ENCODE measurements at places on chromosomes 3 and 15.

DNA sequence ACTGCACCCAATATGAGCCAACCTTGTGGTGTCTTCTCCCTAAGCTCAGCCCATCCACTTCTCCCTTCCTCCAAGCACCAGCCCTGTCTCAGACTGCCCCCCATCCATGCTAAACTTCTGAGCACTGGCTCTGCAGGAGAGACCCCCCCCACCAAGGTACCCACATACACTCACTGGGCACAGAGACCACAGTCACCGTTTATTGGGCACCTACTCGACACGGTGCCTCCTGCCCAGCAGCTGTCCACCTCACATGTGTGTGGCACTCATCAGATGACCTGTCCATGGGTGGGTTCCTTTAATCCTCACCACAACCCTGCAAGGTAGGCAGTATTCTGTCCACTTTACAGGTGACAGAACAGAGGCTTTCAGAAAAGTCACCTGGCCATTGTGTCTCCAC lies 22.3 kb upstream of the SFMBT1 start:
- DNase-seq: no peak
- H3K4me1 ChIP-seq: peaks cover 8% of the 10 kb centered on the region
- H3K36me3 ChIP-seq: no peaks in the 10 kb centered on the region
- no peak overlapping the region for H3K4me3 ChIP-seq
- H3K27ac ChIP-seq: no peak overlapping the region
- H3K27me3 ChIP-seq: peaks cover 27% of the 10 kb centered on the region

DNA sequence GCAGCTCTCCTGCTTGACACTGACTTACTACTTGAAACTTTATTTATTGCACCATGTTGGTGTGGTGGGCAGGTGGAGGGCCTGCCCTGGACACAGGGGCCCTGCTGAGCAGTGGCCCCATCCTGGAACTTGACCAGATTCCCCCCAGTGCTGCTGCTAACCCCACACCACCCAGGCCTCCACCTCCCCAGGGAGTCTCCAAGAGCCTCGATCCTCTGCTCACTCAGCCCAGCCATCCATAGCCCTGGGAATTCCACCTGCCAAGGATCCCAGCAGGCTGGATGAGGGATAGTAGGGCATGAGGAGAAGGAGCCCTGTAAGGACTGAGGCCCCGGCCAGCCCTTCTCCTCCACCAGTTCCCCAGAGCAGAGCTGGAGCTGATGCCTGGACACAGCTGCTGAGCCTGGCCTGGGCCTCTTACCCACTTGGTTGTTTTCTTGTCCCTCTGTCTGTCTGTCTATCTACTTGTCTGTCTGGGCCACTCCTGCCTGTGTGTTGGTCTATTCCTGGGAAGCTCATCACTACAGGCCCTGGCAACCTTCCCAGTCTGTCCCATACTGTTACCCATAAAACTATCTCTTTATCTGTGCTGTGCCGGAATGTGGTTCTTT lies 2.8 kb downstream of the CHAC1 start:
- no peak for DNase-seq
- H3K27ac ChIP-seq: no peak overlapping the region
- H3K36me3 ChIP-seq: peaks cover 2% of the 10 kb centered on the region
- peaks cover 15% of the 10 kb centered on the region for H3K4me1 ChIP-seq
- peaks cover 14% of the 10 kb centered on the region for H3K27me3 ChIP-seq

- no peaks in the 10 kb centered on the region for H3K36me3 ChIP-seq
- H3K4me1 ChIP-seq: peaks cover 48% of the 10 kb centered on the region
- no peak overlapping the region for H3K4me3 ChIP-seq
- no peak overlapping the region for H3K27ac ChIP-seq
- DNase-seq: no peak
Measured at GRCh38 chr3:57818772-57819171, 62.7 kb downstream of the SLMAP start.

- peaks cover 27% of the 10 kb centered on the region for H3K4me1 ChIP-seq
- H3K27me3 ChIP-seq: peaks cover 20% of the 10 kb centered on the region
- peaks cover 6% of the 10 kb centered on the region for H3K36me3 ChIP-seq
- no peak overlapping the region for H3K4me3 ChIP-seq
- H3K27ac ChIP-seq: no peak overlapping the region
- DNase-seq: no peak
Measured at GRCh38 chr3:64681827-64682226, 6.0 kb downstream of the ADAMTS9 start.

DNA sequence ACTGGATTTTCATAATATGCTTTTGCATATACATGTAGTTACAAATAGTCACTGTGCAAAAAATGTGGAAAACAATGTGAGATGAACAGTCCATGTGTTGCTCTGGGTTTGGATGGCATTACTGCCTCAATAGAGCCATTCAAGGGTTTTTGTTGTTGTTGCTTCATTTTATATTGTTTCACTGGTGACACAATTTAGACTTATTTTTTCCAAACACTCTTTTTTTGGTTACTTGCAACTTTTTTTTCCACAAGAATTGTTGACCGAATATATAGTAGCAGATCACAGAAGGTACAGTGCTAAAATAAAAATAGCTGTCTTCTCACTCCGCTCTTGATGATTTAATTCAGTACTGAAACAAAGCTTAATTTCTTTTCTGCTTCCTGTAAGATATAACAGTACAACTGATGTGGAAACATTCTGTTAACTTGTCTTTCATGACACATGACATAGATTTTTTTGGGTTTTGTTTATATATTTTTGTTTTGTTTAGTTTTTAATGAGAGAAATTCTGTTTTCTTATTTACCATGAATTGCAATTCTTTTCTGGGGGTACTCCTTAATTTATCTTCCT lies 618.6 kb downstream of the NAALADL2 start:
- H3K4me3 ChIP-seq: no peak overlapping the region
- H3K27ac ChIP-seq: no peak overlapping the region
- H3K36me3 ChIP-seq: no peaks in the 10 kb centered on the region
- H3K4me1 ChIP-seq: peaks cover 7% of the 10 kb centered on the region

DNA sequence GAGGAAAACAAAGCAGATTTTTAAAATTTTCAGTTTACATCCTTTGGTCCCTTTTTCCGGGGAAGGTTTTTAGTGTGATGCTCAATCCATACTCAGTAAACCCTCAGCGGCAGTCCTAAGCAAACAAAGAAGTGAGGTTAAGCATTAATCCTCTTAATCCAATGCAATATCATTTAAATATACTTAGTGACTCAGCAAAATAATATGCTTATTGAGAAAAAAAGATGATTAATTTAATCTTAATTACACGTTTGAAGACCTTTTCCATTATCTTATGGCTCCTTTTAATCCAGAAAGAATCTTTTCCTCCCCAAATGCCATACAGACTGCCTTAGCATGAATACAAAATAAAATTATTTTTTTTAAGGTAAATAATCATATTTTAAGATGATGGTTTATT lies at the start of gene GABRR3:
TSS of gene GABRR3 (minus strand) at position 108 of the 400 bp plus-strand sequence. CDS start 328 bp downstream, outside the sequence.
- H3K4me1 ChIP-seq: no peaks in the 10 kb centered on the region
- no peak within 1 kb of the TSS for H3K27ac ChIP-seq
- DNase-seq: no peak
- peaks cover 35% of the 10 kb centered on the region for H3K27me3 ChIP-seq

All from mesothelial cell of epicardium (in vitro differentiated cells).